ENCODE measurements at places on chromosomes 16 and 17.

DNA sequence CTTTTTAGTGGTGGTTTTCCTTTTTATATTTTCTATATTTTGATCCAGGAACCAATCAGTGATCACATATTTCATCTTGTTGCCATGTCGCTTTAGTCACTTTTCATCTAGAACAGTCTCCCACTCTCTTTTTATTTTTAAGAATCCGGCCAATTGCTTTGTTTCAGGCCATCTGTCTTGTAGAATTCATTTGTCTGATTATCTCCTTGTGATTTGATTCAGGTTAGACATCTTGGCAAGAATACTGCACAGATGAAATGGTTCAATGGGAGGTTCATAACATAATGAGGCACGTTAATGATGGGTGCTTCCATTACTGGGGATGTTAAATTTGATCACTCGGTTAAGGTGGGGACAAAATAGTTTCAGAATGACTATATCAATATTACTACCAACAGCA, 49.1 kb downstream of the NUP88 start:
- no peak for DNase-seq

DNA sequence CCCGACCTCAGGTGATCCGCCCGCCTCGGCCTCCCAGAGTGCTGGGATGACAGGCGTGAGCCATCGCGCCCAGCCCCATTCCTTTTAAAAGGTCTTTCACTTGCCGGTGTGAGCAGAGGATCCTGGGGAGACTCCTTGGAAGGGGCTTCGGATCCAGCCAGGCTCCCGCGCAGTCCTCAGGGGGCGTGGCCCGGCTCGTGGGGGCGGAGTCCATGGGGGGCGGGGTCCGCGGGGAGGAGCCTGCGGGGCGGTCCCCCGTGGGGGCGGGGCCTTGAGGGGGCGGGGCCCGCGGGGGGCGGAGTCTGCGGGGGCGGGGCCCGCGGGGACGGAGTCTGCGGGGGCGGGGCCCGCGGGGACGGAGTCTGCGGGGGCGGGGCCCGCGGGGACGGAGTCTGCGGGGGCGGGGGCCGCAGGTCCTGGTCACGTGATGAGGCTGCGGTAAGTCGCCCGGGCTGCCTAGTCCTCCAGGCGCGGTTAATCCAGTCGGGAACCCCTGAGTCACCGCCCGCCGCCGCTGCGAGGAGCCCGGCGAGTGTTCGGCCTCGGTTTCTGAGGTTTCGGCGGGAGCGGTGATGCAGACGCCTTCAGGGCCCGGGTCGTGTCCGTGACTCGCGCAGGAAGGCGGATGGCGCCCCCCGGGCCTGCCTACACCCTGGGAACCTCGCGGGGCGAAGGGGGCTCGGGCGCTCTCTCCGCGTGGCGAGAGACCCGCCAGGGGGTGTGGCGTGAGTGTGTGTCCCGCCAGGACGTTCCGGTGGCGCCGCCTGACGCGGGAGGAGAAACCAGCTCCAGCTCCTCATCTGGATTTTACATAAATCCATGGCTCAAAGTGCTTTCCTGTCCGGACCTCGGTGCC, 23.6 kb upstream of the ABR start:
- no peak for DNase-seq

DNA sequence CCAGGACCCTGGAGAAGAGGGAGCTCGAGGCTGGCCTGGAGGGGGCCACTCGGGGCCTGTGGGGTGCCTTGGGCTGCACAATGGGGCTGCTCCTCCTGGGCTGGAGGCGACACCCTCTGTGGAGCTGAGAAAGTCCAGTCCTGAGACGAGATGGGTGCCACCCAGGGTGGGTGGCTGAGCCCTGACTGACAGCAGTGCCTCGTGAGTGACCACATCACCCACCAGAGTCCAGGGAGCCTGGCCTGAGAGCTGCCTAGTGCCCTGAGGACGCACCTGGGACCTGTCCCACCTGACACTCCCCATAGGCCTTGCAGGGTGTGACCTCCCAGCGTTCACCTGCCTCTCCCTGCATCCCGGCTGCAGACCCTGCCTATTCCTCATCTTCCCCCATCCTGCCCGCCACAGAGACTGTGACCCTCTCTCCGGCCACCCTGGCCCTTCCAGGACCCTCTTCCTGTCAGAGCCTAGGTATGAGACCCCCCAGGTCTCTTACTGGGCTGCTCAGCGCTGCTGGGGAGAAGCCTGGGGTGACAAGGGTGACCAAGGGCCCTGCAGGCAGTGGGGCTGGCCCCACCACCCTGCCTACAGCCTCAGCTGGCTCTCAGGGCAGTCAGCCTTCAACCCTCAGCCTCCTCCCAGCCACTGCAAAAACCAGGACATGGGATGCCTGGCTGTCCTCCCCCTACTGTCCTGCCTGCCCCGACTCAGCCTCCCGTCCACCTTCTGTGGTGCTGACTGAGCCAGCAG, 41.2 kb downstream of the TNFRSF13B start:
- no peak for DNase-seq

DNA sequence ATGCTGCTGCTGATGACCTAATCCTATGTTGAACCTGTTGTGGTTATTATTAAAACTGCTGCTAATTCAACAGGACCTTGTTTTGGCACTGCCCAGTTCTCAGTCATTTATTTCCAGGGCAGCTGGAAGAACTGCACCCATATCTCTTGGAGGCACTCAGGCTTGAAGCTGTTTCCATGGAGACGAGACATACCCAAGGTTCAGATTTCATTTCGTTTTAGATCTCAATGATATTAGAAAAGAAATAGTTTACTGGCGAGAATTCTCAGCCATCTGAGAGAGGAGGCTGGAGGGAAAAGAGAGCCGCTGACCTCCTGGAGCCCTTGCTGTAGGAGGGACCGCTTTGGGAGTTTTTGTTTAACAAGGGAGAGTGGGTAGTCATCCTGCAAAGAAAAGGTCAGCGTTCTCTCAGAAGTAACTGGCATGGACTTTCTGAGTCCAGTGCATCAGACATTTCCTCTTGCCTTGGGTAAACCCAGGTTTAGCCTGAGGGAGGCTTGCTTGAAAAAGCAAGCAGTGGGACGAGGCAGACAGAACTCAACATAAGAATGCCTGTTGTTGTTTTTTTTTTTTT, 75.4 kb downstream of the YPEL2 start:
- peak; percentile 43 for DNase-seq

DNA sequence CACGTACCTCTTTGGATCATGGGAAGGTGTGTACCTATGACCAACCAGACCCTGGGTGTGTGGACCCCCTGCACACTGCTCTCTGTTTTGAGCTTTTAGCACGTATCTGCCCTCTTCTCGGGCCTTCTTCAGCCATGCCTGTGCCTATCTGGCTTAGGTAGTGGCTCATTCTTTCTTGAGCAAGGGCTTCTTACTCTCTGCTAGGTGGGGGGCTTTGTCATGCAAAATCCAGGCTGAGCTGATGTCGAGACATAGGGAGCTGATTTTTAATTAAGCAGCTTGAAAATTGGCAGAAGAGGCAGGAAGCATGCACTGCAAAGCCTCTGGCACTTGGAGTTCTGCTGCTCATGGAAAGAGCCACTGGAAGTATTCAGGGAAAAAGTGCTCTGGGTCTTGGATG, 181.6 kb upstream of the IRX6 start:
- DNase-seq, result no peak

DNA sequence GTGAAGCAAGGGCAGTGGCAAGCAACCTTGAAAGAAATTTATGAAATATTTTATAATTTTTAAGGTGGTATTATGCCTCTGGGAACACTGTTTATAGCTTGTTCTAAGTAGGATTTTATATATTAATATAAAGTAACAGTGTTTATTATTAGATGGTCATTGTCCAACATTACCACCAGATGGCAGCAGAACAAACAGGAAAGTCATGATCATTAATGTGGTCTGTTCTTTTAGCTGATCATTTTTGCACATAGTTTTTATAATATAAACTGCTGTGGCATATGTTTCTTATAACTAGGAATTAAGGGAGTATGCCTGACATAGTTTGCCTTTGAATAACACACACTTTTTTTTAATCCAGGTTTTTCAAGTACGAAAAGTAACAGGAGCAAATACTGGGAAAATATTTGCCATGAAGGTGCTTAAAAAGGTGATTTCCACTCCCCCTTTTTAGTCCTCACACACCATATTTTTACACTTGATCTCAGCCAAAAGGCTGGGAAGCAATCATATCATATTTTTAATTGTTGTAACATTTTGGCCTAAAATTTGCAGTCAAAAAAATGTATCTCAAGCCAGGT, 21.4 kb downstream of the RPS6KB1 start:
- peak; percentile 27 for DNase-seq

GRCh38 chr16:30731411-30731810, 16.8 kb upstream of the PHKG2 start:
- DNase-seq, result no peak

DNA sequence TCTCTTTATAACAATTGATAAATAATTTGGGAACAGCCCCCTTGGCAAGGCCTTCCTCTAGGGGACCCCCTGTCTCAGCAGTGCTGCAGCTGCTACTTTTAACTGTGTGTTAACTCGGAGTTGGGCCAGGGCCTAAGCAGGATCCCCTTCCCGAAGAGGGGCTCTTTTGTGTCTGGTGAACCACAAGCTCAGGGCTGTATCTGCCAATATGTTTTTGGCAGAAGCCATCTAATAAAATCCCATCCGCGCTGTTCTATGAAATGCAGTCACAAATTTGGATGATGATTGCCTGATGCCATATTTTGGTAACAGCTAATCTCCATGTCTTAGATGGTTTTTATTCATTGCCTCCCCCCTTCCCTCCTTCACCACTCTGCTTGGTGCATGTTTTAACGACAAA, 267.7 kb downstream of the FTO start:
- DNase-seq, result no peak

GRCh38 chr16:17295948-17296347, 174.8 kb downstream of the XYLT1 start:
- DNase-seq, result no peak

- DNase-seq, result no peak
These were observed 351.2 kb upstream of the DYNLRB2 start for GRCh38 chr16:80189476-80190175.

- DNase-seq, result no peak
These were observed 9.5 kb upstream of the ITGA2B start for GRCh38 chr17:44398692-44399691.

DNA sequence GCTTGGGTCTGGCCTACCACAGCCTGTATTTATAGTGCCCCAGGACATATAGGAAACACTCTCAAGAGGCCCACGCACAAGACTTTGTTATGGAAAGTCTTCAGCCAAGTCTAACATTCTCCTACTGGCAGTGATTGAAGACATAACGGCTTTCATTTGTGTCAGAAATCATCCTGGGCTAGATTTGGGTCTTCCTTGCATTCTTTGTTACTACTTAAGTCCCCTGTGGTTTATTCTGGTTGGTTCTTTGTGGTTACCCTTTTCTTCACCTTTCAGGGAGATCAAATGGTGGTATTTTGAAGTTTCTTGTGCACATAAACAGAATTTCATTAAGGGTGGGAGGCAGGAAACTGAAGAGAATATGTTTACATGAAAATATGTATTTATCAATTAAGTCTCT, 37.7 kb downstream of the REXO5 start:
- no peak for DNase-seq

DNA sequence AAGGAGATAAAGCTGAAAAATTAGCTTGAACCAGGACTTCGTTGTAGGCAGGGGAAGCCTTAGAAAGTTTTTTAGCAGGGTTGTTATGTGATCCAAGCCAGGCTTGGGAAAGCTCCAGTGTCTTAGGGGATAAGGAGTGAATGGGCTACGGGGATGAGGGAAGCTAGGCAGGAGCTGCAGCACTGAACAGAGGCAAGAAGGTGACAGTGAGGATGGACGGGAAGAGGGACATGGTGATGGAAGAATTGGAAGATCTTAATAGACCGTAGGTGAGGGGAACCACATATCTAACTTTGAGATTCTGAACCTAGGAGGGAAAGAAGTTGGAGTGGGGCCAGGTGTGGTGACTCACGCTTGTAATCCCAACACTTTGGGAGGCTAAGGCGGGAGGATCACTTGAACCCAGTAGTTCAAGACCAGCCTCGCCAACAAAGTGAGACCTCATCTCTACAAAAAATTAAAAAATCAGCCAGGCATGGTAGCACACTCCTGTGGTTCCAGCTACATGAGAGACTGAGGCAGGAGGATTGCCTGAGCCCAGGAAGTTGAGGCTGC, 3.2 kb downstream of the RHBDL3 start:
- DNase-seq, result no peak

DNA sequence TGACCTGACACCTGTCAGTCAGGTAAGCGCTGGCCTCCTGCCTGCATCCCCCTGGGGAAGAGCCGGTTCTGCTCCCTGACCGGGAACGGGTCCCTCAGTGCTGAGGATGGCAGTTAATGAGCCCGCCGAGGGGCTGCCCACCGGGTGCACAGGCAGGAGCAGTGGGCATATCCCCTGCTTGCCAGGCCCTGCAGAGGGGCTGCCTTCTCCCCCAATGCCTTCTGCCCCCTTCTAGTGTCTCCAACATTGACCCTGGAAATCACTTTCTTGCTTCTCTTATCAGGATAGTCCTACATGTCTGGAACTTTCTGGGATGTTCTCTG, 388.5 kb downstream of the SEC14L1 start:
- no peak for DNase-seq

- no peak for DNase-seq
These were observed 244.8 kb downstream of the CDH8 start for GRCh38 chr16:61791464-61791863.

DNA sequence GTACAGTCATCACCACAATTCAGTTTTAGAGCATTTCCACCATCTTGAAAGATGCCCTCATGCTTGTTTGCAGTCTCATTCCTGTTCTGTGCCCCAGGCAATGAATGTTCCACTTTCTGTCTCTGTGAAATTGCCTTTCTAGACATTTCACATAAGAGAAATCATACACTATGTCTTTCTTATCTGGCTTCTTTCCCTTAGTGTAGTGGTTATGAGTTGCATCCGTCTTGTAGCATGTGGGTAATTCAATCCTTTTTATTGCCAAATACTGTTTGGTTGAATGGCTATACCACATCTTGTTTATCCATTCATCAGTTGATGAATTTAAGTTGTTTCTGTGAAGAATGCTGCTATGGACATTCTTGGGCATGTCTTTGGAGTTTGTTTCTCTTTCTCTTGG, 132.5 kb upstream of the PLCG2 start:
- DNase-seq, result no peak

- no peak for DNase-seq
These were observed 80.5 kb downstream of the TBC1D16 start for GRCh38 chr17:79955167-79955549.

- peak; percentile 39 for DNase-seq
These were observed 517 bp downstream of the RUNDC1 start for GRCh38 chr17:42980766-42981397.

DNA sequence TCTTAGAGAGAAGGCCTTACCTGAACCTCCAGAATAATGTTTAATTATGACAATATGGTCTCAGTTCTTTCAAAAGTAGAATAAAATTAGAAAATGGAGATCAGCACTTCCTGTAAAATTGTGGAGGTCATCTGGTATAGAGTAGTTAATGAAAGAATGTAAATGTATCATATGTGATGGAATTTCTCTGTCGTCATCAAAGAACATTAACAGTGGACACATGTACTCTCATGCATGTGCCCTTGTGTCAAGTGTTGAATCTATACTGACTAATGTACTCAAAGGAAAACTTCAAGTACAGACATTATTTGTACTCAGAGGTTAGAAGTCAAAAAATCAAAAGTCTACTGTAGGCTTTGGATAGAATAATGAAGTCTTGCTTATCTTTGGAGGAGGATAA, 129.2 kb upstream of the MYOCD start:
- DNase-seq, result no peak

Data from NCI-H510A (cell line).